ENCODE measurements at places on chromosomes 13 and 19.

DNA sequence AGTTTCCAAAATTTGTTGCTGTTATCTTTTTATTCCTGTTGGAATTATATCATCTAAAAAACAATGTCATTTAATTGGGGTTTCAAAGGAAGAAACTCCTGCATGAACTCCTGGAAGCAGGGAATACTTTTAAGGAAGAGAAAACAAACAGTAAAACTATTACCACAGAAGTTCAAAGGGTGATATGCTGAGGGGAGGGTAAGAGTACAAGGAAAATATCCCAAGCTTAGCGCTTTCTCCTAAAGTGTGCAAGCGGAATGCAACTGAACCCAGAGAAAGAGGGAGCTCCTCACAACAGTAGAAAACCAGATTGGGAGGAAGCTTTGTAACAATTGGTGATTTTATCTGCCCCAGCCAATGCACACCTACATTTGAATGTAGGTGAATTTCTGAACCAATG lies 175.1 kb downstream of the NUFIP1 start:
- no peak for ATAC-seq

- no peak for ATAC-seq
Observed at GRCh38 chr13:32616883-32617511, 30.7 kb downstream of the PDS5B start.

- ATAC-seq: no peak
Observed at GRCh38 chr13:30108216-30108912, 199.0 kb downstream of the KATNAL1 start.

DNA sequence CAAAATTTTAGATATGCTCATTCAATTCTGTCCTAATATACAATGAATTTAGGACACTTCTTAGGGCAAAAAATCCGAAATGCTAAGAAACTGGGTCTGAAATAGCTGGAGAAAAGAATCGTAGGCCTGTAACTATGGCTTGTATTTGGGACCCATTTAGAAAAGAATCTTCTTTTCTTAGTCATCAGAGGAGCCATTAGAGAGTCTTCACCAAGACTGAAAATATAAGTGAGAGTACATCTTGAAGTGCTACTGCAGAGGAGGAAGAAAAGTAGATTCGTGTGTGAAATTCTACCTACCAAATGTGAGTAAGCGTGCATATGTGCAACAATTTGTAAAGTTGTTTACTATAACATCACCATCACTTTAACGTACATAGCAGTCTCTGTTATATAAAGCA lies 8.8 kb upstream of the DACH1 start:
- ATAC-seq: no peak

DNA sequence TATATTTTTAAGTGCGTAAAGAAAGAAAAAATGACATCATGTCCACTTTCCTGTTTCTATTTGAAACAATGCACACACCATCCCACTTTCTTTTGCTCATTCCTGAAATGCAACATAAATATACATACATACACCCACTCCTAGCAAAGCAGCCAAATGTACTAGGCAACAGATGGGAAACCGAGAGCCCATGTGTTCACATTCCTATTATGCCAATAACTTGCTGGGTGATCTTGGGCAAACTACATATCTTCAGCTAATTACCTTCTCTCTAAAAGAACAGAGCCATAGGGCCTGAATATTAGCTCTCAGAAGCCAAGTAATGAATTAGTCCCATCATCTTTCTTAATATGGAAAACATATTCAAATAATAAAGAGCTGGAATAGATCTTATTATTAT lies 610.6 kb upstream of the ATXN8OS start:
- ATAC-seq: no peak

GRCh38 chr13:101332583-101332982 lies 83.7 kb downstream of the NALCN start:
- ATAC-seq: no peak

DNA sequence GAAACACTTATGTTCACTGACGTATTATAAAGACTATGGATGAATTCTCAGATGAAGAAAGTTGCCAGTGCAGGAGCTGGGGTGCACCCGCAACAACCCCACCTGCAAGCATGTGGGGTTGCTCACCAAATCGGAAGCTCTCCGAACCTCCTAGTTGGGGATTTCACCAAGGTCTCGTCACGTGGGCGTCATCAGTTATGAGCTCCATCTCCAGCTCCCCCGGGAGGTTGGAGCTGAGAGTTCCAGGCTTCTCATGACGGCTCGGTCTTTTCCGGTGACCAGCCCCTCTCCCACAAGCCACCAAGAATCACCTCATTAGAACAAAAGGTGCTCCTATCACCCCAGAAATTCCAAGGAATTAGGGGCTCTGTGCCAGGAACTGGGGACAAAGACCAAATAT lies 46.1 kb upstream of the TUBGCP3 start:
- no peak for ATAC-seq

DNA sequence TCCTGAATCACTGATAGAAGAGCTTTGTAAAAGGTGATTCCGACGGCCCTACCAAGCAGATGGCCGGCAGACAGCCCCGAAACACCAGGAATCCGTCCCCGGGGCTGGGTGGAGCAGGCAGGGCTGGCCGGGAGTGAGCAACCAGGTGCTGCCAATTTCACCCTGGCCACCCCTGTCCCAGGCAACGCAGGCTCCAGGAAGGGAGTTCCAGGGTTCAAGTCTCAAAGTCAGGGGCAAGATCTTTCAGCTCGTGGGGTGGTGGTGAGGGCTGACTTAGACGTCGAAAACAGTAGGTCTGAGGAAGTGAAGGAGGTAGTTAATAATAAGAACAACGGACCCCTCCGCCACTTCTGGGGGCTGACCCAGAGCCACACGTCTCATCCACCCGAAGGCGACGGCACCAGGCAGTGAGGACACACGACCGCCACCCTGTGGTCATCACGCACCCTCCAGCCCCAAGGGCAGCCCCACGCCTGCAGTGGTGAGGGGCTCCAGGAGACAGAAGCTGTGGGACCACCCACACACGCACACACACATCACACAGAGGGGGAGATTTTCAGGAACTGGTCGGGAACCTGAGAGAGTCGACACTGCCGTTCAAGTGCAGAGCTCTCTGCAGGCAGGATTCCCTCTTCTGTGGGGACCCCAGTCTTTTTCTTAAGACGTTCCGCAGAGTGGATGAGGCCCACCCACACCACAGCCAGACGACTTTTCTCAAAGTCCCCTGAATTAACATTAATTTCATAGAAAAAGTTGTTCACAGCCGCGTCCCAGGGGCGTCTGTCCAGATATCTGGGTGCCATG lies 67.2 kb downstream of the SPACA7 start:
- ATAC-seq: no peak

GRCh38 chr13:111389621-111390521 lies 69.4 kb downstream of the TEX29 start:
- no peak for ATAC-seq

DNA sequence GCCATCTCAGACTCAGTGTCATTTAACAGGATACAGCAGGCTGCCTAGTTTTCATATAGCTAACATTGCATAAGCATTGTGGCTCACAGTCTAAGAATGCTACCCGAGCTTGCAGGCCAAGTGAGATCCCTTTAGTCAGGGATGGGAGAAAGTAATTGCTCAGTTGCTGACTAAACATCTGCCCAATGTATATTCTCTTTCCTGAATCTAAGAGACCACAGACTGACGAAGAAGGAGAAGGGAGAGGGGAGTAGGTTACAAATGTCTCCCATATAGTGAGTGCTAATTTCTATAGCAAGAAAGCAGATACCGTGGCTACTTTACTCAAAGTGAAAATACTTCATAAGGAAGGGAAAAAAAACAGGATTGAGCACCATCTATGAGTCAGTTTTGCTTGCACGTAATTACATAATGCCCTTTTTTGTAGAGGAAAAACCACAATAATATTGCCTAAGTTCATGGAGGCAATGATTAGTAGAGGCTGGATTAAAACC lies 453.9 kb downstream of the COG6 start:
- ATAC-seq: peak; percentile 73

DNA sequence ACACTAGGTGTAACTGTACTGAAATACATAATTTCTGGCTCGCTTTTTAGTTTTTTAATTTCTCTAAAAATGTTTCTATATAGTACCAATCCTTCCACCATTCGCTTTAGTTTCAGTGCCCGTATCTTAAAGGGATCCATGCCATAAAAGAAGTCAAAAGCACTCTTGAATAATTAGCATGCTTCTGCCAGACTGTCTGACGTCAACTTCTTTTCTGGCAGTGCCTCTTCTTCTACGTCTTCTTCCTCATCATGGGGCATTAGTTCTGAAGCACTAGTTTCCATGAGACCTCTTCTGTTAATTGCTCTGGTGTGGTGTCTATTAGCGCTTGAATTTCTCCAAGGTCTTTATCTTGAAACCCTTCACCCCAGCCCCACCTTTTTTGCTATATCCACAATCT lies 93.8 kb upstream of the DOCK9 start:
- no peak for ATAC-seq

GRCh38 chr19:41354343-41354953 lies 726 bp upstream of the TGFB1 start:
- no peak for ATAC-seq

DNA sequence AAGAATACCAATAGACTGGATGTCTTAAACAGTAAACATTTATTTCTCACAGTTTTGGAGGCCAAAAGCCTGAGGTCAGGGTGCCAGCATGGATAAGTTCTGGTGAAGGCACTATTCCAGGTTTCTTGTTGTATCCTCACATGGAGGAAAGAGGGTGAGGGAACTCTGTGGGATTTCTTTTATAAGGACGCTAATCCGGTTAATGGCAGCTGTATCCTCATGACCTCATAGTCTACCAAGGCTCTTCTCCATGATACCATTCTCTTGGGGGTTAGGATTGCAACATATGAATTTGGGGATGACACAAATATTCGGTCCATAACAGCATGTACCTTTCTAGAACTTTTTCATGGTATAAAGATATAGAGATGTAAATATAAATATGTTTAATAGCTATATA lies 412.0 kb downstream of the LMO7 start:
- no peak for ATAC-seq

DNA sequence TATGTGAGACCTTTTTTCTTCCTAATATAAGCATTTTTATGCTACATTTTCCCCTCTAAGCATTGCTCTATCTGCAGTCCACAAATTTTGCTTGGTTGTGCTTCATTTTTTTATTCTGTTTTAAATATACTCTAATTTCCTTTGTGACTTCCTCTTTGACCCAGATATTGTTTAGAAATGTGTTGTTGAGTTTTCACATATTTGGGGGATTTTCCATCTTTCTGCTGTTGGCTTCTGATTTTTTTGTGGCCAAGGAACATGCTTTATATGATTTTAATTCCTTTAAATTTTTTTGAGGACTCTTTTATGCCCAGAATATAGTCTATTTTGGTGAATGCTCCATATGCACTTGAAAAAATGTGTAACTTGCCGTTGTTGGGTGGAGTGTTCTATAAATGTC lies 22.9 kb downstream of the UBAC2 start:
- no peak for ATAC-seq

DNA sequence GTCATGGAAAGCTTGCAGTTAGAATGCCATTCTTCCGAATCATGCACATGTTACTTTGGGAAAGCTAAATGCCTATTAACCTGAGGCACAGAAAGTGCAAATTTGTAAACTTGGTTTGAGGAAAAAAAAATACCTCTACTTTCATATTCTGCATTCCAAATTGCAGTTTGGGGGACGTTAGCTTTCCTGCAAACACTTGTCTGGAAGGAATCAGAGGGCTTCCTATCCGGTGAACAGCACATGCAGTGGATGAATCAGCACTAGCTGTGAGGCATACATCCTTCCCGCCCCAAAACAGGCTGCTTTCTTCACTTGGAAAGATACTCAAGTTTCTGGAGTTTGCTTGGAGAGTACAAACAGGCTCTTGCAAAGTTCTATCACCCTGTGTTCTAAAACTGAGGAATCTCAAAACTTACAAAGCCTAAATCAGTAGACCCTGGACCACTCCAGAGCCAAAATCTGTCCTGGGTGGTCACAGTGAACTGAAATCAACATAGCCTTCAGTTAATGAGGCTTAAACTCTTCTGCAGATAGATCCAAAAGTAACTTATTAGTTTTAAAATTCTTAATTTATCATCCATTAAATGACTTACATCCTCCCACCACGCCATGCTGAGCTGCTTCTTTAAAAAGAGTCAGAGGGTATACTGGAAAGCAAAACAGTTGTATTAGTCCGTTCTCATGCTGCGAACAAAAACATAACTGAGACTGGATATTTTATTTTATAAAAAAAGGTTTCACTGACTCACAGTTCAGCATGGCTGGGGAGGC lies 802.3 kb upstream of the ARGLU1 start:
- ATAC-seq: no peak

DNA sequence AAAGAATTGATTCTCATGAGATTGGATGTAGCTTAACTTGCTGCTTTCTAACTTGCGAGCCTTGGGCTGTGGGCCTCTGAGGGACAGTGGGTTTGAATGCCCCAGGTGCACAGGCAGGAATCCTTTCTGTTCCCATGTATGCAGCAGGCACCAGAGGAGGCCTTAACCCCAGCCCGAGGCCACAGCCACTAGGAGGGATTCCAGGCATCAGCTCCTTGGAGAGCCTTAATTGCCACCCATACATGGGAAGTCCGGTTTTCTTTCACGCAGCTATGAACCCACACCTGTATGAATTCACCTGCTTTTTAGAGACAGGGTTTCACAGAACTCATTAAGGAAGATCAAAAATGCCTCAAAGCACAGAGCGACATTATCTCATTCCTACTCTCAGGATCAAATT lies 117.9 kb downstream of the CRYL1 start:
- no peak for ATAC-seq

- peak; percentile 33 for ATAC-seq
Observed at GRCh38 chr13:26053418-26053980, 1.7 kb upstream of the SHISA2 start.

Measured in activated CD4-positive, CD25-positive, alpha-beta regulatory T cell treated with anti-CD3 and anti-CD28 coated beads, Interleukin-2, amount 50 U/mL, for 24 hours (primary cell).